ENCODE measurements at places on chromosomes 7 and 10. TPM values are rescaled to one million over a fixed set of nuclear protein-coding genes. Genes with fewer than 3 reads are reported as not detected.
A peak's percentile ranks its signal among the peaks of the same experiment; 100 is the strongest.

GRCh38 chr10:49784681-49785080 lies 22.6 kb upstream of the OGDHL start:
- no peak for DNase-seq

DNA sequence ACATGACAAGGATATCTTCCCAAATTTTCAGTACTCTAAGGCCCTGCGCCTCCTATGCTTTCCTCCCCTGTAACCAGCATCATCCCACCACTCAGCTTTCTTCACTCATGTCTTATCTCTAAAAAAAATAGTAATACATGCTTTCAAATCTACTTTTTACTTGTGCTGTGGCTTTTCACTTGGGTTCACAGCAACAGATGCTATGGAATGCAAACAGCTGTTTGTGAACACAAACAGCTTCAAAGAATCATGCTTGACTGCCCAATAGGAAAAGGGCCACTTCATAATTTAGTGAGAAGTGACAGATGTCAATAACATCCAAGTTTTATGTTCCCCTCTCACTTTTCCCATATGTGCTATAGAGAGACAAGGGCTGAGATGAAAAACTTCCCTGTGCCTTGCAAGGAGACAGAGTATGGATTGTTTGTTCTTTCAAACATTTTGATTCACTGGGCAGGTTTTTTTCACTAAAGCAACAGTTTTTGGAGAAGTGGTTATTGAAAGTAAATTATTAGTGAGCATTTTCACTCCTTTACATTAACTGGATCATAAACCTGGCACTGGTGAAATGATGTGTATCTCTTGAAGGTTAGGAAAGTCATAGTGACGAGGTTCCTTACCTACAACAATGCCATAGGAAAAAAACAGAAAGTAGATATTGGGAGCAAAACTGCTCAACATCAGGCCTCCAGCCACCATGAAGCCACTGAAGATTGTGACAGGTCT lies 37.3 kb downstream of the SLC16A9 start:
- DNase-seq, result no peak

Gene RBP3
- total RNA-seq, result 0.20 TPM

Gene HYAL4
- total RNA-seq, result 0.79 TPM

Gene RAB19
- 5.3 TPM for total RNA-seq

DNA sequence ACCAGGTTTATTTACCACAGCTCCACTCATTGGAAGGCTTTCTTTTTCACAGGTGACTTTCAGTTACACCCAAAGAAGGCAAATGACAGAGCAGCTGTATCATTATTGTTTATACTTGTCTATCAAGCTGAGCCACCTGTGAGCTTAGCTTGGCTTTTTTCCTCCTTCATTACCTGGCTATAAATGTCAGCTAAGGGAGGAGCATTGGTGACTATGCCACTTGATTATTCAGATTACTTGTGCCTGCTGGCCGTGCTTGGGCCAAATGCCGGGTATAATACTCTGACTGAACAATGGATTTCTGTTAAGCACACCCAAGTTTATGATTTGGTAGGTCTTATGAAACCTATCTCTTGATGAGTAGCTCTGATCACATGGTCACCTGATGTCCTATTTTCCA lies 9.9 kb upstream of the GNAT3 start:
- DNase-seq, result peak; percentile 30

Gene LRRN3
- total RNA-seq, result not detected

Gene NPSR1
- total RNA-seq, result 3.0 TPM

Gene MYOF
- 16.1 TPM for total RNA-seq

- DNase-seq, result peak; percentile 32
Observed at GRCh38 chr7:108066486-108066885, 63.5 kb upstream of the LAMB1 start.

- no peak for DNase-seq
Observed at GRCh38 chr10:34337917-34338316, 477.2 kb downstream of the PARD3 start.

Gene CAMK2G
- total RNA-seq, result 44.2 TPM

DNA sequence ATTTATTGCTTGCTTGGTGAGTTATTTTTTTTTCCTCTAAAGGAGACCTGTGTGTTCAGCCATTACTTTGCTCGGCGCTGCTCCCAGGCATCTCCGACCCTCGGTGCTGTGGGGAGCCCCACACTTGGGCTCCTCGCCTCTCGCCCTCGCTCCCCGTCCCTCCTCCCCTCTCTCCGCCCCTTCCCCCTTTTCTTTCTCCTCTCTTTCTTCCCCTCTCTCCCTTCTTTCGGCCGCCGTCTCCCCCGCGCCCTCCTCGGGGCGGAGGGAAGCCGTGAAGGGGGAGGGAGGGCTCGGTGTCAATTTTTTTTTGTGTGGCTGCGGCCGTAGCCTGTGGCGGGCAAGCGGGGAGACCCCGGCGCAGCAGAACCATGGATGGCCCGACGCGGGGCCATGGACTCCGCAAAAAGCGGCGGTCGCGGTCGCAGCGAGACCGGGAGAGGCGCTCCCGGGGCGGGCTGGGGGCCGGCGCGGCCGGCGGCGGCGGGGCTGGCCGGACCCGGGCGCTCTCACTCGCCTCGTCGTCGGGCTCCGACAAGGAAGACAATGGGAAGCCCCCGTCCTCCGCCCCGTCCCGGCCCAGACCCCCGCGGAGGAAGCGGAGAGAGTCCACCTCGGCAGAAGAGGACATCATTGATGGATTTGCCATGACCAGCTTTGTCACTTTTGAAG lies 1.1 kb downstream of the AUTS2 start:
- DNase-seq, result no peak

Gene UPK3BL2
- total RNA-seq, result 15.2 TPM

- DNase-seq, result no peak
Observed at GRCh38 chr10:17144032-17144431, 14.4 kb upstream of the CUBN start.

DNA sequence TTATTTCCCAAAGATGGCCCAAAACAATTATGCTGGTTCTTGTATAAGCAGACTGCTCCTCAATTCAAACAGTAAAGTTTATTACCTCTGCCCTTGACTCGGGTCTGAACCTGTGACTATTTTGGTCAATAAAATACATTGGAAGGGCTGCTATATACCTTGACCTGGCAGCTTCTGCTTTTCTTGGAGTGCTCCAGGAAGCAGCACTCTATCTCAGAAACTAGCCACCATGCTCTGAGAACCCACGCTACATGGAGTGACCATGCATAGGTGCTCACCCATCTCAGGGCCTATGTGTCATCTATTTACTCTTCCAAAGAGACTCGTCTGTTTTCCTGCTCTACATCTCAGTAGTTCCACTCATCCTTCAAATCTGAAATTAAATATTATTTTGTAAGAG lies 299.9 kb downstream of the AHR start:
- DNase-seq, result no peak

DNA sequence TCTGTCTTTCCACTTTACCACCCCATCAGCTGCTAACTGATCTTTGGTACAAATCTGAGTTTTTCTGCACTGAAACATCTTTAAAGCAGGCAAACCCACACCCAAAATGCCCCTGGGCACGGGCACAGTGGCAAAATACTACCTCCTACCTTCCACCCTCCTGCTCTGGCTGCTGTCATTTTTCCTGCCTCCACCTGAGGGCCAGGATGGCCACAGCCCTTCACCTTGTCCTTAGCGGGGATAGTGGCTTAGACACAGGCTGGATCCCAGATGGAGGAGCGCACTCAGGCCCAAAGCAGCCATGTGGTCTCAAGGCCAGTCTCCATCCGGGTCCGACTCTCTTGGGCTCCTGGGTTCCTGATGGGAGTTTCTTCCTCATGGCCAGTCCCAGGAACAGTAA lies 98.3 kb downstream of the HIF1AN start:
- DNase-seq, result no peak

Gene PNLIPRP2
- not detected for total RNA-seq
